ENCODE measurements at places on chromosomes 2 and 18.

- no peak for DNase-seq
Observed at GRCh38 chr2:239913636-239914417, 111.3 kb downstream of the NDUFA10 start.

DNA sequence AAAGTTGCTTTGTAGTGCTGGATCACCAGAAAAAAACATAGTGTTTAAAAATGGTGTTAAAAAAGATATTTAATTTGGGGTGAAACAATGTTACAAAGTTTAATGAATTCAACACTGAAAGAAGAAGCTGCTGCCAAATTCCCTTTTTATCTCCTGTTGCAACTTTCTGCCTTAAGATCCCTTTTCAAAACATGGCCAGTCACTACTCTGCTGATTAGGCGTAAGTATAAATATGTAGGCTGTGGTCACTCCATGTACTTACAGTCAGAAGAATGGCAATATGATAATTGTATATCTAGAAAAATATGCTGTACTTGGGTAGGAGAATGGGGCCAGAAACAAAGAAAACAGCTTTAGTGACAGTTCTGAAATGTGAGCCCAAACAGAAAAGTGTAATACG, 123.5 kb upstream of the ZBTB14 start:
- DNase-seq: no peak

DNA sequence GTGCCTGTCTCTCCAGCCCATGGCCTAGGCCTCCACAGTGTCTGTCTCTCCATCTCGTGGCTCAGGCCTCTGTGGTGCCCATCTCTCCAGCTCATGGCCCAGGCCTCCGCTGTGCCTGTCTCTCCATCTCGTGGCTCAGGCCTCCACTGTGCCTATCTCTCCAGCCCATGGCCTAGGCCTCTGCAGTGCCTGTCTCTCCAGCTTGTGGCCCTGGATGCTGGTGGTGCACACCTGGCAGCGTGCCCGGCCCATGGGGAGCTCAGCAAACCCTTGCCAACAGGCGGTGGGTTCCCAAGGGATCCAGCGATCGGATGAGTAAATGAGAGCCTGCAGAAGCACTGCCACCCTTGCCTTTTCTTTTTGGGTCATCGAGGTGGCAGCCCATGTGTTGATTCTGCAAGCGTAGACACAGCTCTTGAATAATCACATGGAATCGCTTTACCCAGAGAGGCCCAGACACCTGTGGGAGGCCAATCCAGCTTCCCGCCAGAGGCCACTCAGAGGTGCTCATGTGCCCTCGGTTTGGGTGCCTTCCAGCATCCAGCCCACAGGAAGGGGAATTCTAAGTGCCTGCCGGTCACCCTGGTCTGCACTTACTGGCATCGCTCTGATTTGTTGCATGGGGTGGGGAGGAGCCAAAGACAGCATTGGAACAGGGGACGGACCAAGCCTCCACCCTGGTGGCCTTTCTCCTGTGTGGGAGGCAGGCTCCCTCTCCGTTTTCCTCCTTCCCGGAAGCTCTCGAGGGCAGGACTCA, 101.8 kb upstream of the HDAC4 start:
- DNase-seq: no peak

- DNase-seq: no peak
Observed at GRCh38 chr2:62217970-62218369, 22.1 kb downstream of the B3GNT2 start.

DNA sequence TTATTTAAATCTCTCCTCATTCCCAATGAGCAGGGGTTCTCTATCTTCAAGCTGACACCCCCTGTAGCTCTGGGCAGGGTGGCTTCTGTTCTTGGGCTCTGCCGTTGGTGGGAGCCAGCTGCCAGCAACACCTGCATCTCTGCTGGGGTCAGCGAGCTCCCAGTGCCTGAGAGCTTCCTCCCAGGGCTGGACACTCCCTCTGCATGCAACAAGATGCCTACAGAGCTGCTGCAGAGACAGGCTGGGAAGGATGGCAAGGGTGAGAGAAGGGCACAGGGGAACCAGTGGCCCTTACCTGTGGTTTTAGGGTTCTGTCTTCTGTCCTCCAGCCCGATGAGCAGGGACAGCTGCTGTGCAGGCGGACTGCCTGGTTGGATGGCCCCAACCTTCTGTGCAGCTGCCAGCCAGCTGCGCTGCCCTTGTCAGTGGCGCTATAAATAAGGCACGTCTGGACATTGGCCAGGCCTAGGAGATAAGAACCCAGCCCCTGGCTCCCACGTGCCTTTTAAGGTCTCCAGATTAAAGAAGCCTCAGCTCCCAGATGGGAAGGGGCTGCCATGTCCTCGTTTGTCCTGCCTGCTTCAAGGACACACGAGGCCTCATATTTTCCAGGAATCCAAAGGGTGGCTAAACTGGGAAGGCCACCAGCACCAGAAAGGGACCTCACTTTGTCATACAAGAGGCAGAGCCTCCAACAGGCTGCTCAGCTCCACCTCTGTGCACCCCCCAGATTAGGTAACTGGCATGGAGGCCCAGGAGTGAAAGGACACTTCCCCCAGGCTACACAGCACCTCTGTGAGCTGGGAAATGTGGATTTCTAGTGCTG, 39.5 kb upstream of the FHL2 start:
- no peak for DNase-seq
